Left colon (tissue), 2 donors: ENCODE measurements at places on chromosomes 3 and 15.

DNA sequence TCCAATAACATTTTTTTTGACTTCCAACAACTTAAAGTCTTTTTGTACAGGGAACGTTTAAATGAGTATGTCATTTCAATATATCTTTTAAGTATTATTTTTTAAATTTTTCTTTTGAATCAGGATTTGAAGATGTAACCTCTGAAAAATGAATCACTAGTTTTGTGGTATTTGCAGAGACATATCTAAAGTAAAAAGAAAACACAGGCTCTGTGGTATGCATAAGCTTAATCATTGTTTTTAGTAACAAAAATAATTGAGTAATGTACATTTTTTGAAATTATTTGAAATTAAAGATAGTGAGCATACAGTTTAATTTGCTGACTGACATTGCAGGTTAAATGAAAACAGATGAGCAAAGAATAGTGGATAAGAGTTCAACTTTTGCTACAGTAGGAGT, 531.3 kb downstream of the ROBO1 start:
- no peak for DNase-seq

- no peak for DNase-seq
Measured at GRCh38 chr3:149366031-149366430, 11.4 kb downstream of the TM4SF1 start.

DNA sequence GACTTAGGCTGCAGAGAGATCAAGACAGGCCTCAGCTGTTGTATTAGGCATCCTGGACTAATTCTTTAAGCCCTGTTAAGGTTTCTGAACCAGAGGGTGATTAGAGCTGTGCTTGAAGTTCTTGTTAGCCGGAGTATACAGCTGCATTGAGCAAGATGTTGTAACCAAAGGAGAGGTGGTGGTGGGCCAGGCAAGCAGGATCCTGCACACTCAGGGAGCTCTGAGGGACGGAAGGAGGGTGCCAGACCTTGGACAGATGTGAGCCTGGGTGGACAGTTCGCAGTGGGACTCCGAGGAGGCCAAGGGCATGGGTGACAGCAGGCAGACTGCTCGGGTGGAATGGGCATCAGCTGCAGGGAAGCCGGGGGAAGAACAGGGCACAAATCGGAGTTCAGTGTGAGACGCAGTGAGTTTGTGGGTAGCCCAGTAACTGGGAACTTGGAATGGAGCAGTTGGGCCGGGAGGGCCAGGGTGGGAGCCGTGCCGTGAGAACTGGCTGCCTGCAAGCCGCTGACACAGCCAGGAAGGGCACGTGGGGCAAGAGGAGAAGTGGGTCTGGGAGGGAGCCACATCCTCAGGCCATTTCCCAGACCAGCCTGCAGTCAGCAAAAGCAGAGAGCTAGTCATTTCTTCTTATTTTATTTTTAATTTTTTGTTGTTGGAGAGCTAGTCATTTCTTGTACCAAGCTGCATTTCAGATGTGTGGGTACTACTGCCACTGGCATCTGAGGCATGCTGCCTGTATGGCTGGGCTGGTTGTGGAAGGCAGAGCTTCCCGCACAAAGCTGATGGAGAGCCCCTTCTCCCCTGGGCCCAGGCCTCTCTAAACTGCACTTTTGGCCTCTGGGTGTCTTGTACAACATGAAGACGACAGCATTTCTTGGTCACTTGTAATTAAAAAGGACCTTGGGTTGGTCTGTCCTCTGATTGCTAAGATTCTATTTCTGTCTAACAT, 61.0 kb downstream of the PGPEP1L start:
- DNase-seq, result no peak

DNA sequence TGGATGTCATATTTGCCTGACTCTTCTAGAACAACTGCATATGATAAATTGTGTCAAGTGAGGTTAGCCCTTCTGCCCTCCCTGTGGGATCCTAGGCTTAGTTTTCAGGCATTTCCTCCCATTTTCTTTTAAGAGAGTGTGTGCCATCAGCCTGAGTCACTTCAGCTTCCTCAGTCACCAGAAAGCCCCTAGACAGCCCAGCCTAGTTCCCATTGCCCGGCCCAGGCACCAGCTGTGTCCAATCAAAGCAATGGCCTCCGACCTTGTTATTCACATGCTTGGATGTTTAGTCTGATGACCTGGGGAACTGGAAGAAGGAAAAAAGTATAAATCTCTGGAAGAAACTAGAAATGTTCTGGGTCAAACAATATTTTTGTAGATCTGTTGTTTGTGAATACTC, 221.9 kb upstream of the LRIG1 start:
- DNase-seq, result no peak

DNA sequence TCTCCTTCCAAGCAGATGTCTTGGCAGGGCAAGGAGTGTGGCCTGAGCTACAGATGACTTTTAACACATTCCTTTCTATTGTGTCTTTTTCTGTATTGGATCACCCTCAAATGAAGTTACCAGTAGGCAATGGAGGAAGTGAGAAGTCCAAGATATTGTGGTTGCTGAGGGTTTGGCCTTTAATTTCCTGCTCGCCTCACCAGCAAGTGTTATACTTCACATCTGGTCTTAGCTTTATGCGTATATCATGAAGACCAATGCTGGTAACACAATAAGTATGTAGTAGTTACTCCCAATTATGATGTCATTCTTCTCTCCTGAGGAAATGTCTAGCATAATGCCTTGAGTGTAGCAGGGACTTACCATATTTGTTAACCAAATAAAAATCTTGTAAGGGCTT, 179.9 kb downstream of the ZIC1 start:
- DNase-seq, result no peak
